ENCODE measurements at places on chromosomes 2 and 18.

DNA sequence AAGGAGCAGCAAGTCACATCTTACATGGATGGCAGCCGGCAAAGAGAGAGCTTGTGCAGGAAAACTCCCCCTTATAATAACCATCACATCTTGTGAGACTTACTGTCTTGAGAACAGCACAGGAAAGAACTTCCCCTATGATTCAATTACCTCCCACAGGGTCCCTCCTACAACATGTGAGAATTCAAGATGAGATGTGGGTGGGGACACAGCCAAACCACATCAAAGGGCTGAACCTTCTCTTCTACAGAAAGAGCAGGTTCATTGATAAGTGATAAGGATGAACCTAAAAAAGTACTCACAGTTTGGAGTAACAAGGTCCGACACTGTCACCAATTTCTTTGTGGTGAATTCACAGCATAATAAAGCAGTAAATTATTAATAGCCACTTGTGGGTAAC is 422.2 kb upstream of the FSIP2 start:
- DNase-seq = no peak

- peak; percentile 41 for DNase-seq
Measured at GRCh38 chr2:28821295-28821958, 10.8 kb downstream of the SPDYA start.

DNA sequence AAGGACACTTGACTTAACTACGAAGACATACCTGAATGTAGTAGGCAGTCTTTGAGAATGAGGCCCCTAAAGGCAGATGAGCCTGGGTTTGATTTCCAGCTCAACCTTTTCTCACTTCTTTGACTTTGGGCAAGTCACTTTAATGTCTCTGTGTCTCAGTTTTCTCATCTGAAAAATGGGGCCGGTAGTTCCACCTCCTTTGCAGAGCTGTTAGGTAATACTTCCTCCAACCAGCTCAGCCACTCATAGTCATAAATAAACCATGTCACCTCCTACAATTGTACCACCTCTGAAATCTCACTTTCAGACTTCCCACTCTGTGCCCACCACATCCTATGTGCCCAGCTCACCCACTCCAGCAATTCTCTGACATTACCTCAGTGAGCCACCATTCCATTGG is 10.4 kb downstream of the ARHGAP25 start:
- no peak for DNase-seq

DNA sequence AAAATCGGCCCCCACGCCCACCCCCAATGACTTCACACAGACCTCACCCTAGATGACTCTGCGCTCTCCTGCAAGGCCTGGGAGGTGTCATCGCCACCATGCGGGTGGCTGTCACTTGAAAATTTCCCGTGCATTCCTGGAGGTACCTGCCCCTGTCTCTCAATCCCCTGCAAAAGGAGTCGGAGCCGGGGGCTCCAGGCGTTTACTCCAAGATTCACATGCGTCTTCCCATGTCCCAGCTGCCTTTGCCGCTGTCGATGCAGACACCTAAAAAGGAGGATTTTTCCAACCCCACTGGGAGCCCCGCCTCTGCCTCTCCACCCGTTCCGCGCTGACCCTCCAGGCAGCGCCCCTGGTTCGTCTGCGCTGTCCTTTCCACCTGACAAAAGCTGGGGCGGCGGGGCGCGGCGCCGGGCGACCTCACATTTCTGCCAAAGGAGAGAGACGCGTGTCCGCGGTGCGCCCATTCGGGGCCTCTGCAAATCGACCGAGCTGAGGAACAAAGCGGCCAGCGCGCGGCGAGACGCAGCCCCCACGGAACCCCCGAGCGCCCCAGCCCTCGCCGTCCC is 667 bp downstream of the REEP1 start:
- no peak for DNase-seq

DNA sequence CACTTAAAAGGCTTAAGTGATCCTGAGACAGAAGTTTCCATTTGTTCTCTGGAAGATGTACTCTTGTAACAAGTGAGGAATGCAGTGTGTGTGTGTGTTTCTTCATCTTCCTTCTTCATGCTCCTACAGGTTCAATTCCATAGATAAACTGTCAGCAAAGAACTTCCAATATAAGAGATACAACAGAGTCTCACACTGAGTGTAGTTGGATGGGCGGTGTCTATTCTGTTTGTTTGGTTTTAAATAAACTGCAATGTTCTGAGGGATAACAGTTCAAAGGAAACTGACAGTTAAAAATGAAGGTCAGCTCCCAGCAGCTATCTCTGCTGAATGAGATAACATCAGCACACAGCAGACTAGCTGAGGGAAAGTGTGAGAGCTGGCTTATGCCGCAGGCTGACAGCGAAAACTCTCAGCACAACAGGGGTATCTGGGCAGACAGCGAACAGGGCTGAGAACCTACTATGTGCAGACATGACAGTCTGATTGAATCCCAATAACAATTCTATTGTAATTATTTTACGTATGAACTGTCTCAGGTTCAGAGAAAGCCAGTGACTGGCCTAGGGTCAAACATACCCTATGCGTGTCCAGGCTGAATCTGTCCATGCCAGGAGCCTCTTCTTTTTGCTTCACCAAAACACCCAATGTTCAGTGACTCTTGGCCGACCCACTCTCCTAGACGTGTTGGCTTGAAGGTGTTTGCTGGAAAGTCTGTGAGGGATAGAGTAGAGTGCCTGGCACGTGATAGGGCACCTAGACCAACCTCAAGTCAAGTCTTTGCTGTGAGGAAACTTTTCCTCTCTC is 201.9 kb upstream of the TRIB2 start:
- DNase-seq = no peak

GRCh38 chr2:13056259-13056843 is 339.6 kb downstream of the TRIB2 start:
- DNase-seq = no peak

DNA sequence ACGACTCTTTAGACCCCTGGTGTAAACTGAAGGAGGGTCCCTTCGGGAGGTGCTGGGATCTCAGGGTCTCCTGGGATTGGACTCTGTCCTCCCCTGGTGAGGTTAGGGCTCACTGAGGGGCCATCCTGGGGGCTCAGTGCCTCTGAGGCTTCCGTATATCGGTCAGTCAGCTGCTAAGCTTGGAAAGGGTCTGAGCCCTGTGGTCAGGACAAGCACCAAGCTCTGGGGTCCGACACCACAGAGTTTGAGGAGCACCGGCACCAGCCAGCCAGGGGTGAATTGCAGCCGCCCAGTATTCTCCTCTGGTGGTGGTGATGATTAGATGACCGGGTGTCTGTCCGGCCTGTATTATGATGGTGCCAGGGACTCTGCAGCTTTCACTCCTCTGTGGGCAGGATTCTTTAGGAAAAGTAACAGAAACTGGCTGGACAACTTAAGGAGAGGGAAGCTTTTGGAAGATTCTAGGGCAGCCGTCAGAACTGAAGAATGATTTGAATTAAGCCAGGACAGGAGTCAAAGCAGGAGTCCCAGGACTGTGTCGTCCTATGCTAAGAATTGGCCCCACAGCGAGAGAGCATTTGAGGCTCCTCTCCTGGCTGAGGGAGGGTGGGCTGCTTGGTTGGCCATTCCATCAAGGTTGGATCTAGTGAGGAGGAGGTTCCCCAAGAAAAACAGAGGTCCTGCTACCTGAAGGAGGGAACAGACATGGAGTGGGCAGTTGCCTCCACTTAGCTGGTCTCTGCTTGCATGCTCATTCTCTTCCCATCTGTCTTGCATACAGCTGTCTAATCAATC is 158.6 kb upstream of the HS6ST1 start:
- DNase-seq = no peak

- no peak for DNase-seq
Measured at GRCh38 chr2:232412986-232413385, 6.3 kb downstream of the ALPG start.

DNA sequence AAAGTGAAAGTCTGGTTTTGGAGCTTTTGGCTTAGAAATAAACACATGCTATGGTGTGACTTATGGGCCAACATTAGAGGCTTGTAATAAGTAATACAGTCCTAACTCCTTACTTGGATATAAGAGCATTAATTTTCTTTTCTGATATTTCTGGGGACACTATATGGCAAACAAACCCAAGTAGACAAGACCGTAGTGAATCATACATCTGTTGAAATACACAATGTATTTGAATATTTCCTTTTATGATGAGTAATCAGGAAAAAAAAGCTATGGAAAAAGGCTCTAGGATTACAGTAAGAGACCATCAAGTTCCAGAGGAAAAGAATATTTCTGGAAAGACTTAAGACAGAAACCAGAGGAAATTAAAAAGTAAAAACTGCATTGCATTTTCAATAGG is 146.0 kb upstream of the CYP26B1 start:
- DNase-seq = no peak

DNA sequence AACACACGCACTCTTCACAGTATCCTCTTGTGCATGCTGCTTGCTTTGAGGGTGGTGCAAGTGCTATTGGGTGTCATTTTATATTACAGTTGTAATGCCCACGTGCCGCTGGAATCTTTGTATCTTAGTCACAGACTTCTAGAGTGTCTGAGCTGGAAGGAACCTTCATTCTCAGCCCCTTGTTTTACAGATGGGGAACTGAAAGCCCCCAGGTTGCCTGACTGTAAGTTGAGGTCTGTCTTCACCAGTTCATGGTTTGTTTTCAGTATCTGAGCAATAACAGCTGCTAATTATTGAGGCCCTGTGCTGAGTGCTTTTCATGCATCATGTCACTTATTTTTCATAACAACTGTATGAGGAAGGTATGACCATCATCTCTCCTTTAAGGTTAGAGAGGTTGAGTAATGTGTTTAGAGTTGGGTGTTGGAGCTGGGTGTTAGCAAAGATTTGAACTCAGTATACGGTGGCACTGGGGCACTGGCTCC is 77.0 kb downstream of the PRKCE start:
- DNase-seq = no peak

GRCh38 chr18:76167845-76168621 is 327.0 kb downstream of the ZNF516 start:
- DNase-seq = no peak

GRCh38 chr2:162964513-162964912 is 125.9 kb upstream of the KCNH7 start:
- DNase-seq = no peak

DNA sequence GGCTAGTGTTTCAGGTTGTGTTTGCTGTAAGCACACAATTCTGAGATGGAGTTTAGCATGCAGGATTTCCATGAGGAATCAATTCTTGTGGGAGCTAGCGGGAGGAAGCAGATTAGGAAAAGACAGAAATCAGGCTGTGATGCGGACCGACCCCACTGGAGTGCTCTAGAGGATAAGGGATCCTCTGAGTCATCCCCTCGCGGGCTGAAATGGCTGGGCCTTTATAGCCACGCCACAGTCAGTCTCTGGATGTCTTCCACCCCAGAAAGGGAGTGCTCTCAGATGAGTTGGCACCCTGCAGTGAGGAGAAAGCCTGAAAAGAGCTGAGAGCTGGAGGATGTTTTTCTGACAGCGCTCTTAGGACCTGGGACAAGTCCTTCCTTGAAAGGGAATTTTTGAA is 102.4 kb downstream of the GALNT3 start:
- no peak for DNase-seq

DNA sequence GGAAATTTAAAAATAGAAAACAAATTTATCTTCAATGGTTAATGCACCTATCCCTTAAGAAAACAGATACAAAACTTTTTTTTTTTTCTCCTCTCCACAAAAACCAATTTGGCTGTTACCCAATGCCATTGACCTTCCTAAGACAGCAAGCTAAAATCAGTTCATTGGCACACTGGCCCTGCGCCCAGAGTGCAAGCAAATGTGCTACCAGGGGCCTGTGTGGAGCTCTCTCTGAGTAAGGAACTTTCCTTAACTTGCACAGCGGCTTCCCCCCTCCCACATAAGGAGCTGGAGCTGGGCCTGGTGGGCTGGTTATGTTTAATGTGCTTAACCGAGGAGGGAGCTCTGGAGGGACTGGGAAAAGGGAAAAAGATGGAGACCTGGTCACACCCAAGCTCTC is 17.6 kb upstream of the POU3F3 start:
- DNase-seq = no peak

- DNase-seq = no peak
Measured at GRCh38 chr18:74876630-74877243, 279.1 kb downstream of the ZNF407 start.

- no peak for DNase-seq
Measured at GRCh38 chr2:196219671-196220070, 48.3 kb upstream of the STK17B start.

DNA sequence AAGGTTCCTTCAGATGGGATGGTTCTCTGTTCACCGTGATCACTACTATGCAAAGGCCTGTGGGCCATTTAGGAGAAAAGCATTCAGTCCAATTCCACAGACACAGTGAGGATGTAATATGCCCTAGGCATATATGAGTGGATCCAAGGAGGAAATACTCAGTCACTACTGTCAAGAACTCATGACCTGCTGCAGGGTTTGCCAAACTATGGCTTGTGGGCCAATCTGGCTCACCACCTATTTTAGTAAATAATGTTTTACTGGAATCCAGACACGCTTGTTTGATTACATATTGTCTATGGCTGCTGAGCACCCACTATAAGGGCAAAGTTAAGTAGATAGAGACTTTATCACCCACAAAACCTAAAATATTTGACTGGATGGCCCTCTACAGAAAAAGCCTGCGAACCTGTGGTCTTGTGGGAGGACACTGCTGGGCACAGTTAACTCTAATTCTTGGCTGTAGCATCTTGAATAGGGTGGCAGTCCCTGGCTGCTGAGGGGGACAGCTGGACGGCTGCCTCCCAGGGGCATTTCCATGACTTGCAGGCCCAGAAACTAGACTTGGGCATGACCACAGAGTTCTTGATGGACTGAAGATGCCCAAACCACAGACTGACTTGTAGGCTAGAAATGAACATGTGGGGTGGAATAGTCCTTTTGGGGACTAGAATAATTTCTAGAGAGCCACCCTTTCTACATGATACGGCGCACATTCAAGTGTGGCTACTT is 20.6 kb upstream of the LTBP1 start:
- DNase-seq = no peak

DNA sequence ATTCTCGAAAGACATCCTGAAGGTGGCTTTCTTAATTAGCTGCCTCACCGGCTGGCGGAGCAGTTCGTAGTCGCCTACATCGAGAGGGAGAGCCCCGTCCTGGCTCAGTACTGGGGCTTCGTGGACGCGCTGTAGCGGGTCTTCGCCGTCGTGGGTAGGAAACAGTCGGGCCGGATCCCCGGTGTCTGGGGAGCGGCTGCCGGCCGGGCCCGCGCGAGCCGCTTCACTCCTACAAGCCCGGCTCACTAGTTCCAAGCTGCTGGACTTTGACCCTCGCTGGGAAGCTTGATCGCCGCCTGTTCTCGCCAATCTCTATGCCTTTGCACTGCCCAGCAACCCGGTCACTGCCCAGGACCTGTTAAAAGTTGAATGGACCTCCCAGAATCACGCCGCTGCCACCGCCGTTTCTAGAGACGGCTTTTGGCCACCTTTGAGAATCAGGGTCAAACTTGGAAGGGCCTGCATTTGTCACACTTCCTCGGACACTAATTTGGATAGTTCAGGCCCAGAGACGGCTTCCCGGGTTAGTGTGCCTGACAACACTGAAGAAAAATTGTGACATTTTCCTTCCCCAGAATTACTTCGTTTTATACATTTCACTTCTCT is 41.4 kb upstream of the AKAIN1 start:
- peak; percentile 17 for DNase-seq

- no peak for DNase-seq
Measured at GRCh38 chr2:178523596-178524134, 43.4 kb downstream of the PLEKHA3 start.

DNA sequence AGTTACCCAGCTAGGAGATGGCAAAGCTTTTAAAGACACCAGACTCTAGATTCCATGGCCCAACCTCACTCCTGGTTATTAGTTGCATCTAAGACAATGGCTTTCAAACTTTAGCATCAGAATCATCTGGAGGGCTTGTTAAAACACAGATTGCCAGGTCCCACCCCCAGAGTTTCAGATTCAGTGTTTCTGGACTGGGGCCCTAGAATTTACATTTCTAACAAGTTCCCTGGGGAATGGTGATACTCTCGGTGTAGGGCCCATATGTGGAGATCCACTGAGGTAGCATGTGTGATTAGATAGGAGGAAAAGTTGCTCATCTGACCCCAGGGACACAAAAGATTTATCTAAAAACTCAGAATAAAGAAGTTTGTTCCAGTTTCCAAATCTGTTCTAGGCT is 14.5 kb upstream of the TTR start:
- DNase-seq = no peak

Data from stimulated activated CD8-positive, alpha-beta memory T cell treated with anti-CD3 and anti-CD28 coated beads, Interleukin-4, amount 100 ng/mL, for 4 hours (primary cell).